ENCODE measurements at places on chromosomes 11 and 22.

DNA sequence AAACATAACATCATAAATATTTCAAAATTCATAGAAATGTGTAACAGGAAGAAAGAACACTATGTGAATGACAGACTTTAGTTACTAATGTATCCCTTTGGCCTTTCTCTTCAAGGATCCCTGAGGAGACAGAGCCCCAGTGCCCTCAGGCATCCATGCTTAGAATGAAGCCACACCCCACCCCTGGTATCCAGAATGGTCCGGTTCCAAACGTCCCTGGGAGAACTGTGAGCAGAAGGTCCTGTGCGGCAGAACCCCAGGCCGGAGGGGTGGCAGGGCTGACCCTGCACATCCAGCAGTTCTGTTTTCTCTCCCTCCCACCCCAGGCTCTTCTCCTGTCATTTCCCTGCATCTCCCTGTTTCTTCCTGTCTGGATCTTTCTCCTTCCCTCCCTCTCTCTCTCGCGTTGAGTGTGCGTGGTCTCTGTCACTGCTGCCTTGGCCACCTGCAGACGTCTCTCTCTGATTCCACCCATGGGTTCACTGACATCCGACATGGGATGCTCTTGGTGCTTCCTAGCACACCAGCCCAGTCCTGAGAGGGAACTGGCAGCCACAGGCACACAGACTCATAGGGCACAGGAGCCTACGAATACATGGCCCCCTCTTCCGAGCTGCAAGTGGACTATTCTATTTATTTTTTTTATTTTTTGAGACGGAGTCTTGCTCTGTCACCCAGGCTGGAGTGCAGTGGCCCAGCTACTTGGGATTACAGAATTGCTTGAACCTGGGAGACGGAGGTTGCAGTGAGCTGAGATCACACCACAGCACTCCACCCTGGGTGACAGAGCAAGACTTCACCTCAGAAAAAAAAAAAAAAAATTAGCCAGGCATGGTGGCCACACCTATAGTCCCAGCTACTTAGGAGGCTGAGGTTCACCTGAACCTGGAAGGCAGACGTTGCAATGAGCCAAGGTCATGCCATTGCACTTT, 5.7 kb downstream of the RFPL1 start:
- peak; percentile 7 for DNase-seq

DNA sequence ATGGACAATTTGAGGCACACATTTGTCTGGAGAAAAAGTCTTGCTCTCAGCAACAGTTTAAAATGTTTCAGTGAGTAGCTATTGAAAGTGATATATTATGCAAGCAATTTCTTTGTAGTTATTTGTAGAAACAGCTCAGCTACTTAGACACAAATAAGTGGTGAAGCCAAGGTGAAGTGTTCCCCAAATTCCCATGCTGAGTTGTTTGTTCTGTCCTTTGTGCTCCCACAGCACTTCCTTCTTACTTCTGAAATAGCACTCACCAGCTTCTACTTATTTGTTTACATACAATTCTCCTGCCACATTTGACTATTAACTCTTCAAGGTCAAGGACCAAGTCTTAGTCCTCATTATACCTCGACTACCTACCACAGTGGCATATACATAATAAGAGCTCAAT, 638.6 kb upstream of the LRRC4C start:
- DNase-seq: no peak

DNA sequence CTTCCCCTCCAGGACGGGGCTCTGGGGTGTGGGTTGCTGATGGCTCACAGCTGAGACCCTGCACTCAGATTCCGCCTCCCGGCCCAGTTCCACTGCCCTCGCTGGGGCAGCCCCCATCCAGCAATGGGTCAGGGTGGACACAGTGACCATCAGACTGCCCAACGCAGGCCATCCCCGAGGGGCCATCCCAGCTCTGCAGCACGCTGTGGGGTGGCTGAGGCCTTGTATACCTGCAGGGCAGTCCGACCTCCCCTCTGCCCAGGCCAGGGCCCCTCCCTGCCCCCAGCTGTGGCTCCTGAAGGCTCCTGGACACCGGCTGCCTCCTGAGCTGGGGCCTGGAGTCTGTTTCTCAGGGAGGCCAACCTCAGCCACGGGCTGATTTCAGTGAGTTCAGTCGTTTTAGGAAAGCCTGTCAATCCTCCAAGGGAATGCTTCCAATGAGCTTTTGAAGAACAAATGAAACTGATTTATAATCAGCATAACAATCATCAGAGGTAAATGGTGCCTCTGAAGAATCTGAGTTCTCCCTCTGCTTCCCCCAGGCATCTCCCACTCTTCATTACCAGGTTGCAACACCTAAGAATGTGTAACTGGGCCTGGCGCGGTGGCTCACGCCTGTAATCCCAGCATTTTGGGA, 95.1 kb downstream of the CELSR1 start:
- DNase-seq: no peak

DNA sequence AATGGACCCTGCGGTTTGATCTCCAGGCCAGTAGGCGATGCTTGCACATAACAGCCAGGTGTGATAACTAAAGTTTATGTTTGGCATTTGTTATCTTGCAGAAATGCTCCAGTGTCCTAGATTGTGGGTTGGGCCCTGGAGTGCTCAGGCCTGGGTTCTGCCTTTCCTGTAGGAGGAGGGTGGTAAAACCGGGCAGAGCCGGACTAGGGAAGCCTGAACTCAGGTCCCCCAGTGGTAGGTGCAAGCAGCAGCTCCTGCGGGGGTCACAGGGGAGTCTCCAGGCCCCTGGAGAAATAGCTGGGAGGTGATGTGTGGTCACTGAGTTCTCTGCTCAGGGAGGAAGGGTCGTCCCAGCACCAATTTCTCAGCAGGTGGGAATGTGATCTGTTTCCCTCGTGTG, 538.3 kb upstream of the ANO3 start:
- no peak for DNase-seq

GRCh38 chr11:128135451-128135850, 451.9 kb downstream of the ETS1 start:
- DNase-seq: peak; percentile 77

DNA sequence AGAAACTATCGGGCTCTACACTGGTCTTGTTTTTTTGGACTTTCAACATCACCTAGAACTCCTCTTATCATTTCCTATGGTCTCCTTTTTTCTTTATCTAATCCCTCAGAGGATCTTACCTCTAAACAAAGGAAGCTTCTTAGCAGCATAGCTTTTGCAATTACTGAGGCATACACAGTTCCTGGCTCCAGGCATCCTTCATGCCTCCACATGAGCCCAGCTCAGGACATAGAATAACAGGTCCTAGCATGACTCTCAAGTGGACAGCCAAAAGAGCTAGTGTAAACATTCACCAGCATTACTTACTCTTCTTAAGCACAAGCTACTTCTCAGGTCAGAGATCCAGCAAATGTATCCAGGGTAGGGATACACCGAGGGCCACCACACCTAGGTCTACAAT, 17.1 kb downstream of the CFAP300 start:
- DNase-seq: no peak

GRCh38 chr22:19889951-19890350, 35.3 kb upstream of the GNB1L start:
- no peak for DNase-seq

GRCh38 chr22:47437636-47438035, 675.2 kb downstream of the TBC1D22A start:
- DNase-seq: no peak

DNA sequence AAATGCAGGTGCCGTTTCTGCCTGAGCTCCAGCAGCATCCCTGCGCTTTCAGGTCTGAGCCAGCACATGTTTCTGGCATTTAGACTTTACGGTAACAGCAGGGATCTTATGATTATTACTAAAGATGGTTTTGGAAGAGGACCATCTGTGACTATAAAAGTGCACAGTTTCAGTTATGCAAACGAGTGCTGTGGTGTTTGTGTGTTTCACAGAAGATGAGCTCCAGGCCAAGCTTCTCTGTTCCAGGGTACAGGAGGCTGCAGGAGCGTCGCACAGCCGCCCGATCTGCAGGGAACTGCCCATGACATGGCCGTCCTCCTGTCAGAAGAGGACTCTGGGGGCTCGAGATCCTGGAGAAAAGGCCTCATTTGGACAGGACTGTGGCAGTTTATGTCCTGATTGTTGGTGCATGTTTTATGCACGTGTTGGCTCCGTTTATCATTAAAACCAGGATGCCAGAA, 297.3 kb downstream of the TBC1D22A start:
- DNase-seq: no peak

- DNase-seq: no peak
Measured at GRCh38 chr11:86977441-86978050, 22.4 kb upstream of the FZD4 start.

DNA sequence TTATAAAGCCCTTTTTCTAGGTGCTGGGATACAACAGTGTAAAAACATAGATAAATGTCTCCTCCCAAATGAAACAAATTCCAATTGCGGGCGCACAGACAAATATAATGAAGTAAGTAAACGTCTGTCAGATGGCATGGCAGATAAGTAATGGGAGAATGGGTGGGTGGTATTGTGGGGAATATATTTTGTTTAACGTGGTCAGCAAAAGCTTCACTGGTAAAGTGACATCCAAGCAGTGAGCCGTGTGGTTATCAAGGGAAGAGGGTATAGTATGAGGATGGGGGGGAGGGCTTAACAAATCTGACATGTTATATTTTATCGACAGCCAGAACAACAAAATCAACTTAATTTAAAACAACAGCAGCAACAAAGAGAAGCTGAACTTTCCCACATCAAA, 1.2 kb downstream of the SVIP start:
- DNase-seq: no peak

- DNase-seq: no peak
Measured at GRCh38 chr11:104484804-104485554, 321.0 kb upstream of the PDGFD start.

DNA sequence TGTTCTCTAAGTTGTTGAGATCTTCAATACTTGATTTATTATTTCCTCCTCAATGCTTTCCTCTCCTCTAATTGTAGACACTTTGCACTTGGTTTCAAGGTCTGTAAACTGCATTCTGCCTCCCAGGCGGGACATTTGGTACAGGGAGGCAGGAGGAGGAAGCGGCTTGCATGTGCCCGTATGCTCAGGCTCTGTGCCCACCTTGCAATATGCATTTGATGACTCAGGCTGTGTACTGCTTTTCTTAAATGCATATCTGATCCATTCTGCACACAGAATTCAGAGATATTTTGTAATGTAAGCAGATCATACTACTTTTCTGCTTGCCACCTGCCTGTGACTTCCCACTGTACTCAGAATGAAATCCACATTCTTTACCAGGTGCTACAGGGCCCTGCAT, 55.0 kb downstream of the FZD4 start:
- DNase-seq: no peak

DNA sequence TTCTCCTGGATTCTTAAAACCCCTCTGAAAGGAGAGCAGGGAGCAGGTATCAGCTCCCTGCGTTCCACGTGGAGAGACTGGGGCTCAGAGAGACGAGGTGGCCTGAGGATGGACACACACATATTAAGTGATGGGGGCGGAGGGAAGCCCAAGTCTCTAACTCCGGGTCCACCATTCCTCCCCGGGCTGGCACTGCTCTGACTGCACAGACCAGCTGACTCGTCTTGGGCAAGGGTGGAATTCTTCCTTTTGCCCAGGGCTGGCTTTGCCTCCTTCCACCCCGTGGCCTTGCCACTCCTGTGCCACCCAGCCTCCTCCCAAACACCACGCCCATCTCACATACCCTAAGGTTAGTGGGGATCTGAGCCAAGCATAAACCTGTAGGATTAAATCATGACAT, 65.0 kb downstream of the BUD13 start:
- no peak for DNase-seq

GRCh38 chr11:2442589-2442988, 1.7 kb downstream of the TRPM5 start:
- DNase-seq: no peak

DNA sequence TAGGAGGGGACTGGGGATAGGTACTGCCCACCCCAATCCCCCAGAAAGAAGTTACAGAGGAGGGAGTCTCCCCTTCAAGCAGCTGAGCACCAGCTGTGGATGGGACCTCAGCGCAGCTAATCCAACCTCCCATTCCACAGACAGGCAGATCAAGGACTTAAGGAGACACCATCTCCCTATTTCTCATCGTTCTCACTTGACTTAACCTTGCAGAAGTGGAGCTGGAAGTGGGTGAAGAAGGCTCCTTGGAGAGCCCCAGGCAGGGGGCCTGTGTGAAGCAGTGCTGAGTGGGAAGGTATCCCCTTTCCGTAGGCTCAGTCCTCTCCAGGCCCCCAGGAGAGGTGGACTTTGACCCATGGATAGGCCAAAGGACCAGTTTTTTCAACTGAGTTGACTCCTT, 27.3 kb downstream of the USP35 start:
- DNase-seq: no peak
